ENCODE measurements at places on chromosomes 3 and 15. TPM values are rescaled to one million over a fixed set of nuclear protein-coding genes. Genes with fewer than 3 reads are reported as not detected.

- no peak overlapping the region for H3K27ac ChIP-seq
- H3K36me3 ChIP-seq: no peaks in the 10 kb centered on the region
- H3K4me1 ChIP-seq: peaks cover 18% of the 10 kb centered on the region
Measured at GRCh38 chr15:68052431-68052830, 1.7 kb upstream of the PIAS1 start.

Gene APBA2
- total RNA-seq: 1.1 TPM

Gene GUCA1C
- total RNA-seq: not detected

Gene LRRN1
- total RNA-seq: not detected

- no peaks in the 10 kb centered on the region for H3K27me3 ChIP-seq
- no peaks in the 10 kb centered on the region for H3K36me3 ChIP-seq
- H3K4me3 ChIP-seq: no peak overlapping the region
- peaks cover 30% of the 10 kb centered on the region for H3K4me1 ChIP-seq
- no peak for DNase-seq
- no peak overlapping the region for H3K27ac ChIP-seq
Measured at GRCh38 chr15:73978896-73979295, 13.2 kb downstream of the STOML1 start.

- peaks cover 28% of the 10 kb centered on the region for H3K4me1 ChIP-seq
- H3K27ac ChIP-seq: no peak overlapping the region
- H3K36me3 ChIP-seq: no peaks in the 10 kb centered on the region
- no peak for DNase-seq
- no peak overlapping the region for H3K4me3 ChIP-seq
Measured at GRCh38 chr3:129233538-129233937, 15.9 kb upstream of the COPG1 start.

All from GM23248 (cell line).